Fibroblast of the aortic adventitia (primary cell): ENCODE measurements at places on chromosomes 12 and 14. TPM values are rescaled to one million over a fixed set of nuclear protein-coding genes. Genes with fewer than 3 reads are reported as not detected.

DNA sequence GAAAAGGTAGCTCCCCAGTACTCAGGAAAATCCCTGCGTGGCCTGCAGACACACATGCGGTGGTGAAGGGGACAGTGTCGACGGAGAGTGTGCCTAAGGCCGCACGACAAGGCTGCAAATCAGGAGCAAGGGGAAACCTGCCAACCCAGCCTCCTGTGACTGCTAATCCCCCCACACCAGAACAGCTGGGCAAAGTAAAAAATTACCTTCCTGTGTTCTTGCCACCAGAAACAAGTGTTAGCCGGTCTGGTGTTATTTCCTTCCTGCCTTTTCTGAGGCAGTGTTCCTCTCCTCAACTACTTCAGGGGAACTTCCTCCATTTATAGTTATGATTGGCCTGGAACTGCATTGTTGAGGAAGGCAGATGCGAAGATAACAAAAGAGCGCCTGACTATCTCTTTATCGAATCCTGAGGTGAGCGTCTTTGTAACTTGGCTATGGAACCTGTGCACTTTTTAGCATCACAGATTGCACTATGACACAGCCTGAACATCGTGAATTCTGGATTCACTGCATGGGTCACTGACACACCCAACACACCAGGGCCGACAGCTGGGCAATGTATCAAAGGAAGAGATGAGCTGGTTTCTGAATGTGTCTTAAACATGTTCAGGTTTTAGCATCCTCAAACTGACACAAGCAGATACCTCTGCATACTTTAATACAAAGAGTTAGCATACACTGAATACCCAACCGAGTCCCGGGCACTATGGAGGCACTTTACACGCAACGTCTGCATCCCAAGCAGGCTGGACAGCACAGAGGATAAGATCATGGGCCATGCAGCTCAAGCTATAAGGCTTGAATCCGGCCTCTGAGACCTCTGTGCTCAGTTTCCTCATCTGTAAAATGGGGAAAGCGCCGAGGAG is 28.9 kb downstream of the SLC15A4 start:
- DNase-seq = no peak

The KLHL33 gene
- total RNA-seq = 0.18 and 0.65 TPM in 2 replicates

GRCh38 chr14:68469208-68469713 is 323.6 kb downstream of the ZFP36L1 start:
- no peak for DNase-seq

DNA sequence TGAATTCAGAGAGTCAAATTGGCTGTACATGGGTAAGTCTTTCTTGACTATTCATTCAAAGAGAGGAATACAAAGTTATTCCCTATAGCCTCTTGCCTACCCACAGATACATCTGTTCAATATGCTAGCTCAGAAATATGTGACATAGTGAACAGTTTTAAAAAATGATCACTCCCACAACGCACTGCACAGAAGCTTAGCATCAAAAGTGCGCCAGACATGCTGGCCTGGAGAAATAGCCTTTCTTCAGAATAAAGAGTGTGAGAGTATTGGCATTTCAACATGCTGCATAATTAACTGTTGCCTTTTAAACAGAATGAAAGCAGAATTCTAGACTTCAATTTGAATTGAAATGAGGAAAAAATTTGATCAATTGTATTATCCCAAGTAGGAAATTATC is 27.0 kb downstream of the GPR19 start:
- DNase-seq = no peak

GRCh38 chr14:59155886-59156285 is 32.6 kb upstream of the DAAM1 start:
- DNase-seq = peak; percentile 16
